ENCODE measurements at places on chromosomes 5 and 9.
A peak's percentile ranks its signal among the peaks of the same experiment; 100 is the strongest.

DNA sequence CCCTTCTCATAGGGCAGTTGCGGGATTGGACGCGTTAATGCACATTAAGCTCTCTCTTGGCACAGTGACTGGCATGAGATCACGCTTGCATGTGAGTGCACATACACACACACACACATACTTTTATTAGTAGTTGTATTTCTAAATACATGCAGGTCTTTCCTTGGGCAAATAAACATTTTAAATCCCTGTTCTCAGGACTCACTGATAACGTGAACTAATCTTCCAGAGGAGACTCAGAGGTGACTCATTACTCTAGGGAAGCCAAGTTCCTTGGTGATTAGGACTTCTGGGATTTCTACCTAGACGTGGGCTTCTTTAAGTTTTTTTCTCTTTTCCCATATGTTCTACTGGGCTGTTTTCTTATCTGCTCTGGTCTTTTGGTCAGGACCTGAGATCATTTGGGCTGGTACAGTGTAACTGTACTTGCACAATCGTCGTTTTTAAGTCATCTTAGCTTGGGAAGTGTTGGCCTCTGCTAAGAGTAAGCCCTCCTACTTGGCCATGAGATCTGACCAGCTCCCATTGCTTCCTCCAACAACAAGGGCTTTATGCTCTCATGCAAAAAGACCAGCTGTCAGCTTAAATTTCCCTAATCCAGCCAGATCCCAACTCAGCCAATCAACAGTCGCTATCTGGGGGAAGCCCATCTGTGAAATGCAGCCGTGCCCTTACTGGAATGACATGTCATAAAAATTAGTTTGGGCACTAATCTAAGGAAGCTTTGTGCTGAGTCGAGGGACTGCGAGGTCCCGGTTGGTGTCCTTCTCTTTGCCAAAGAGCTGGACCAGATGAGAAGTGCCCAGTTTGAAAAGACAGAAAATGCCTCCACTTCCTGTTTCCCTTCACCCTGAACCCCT is 176.4 kb upstream of the ANKRD55 start:
- DNase-seq: peak; percentile 69

DNA sequence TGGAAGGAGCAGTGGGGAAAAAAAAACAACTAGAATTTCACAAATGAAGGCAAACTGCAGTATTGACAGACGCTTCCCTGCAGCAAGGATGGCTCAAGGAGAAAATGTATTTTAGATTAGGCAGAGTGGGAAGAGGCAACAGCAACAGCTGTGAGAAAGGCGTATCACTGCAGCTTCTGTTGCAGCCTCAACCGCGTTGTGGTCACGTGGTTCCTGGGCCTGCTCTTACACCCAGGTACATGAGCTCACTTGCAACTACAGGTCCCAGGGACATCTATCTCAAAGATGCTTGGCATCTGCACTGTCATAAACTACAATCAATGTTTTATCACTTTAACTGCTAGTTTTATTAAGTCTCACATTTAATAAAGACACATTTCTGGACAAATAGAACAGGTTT is 36.0 kb upstream of the GOLM1 start:
- DNase-seq: peak; percentile 1

DNA sequence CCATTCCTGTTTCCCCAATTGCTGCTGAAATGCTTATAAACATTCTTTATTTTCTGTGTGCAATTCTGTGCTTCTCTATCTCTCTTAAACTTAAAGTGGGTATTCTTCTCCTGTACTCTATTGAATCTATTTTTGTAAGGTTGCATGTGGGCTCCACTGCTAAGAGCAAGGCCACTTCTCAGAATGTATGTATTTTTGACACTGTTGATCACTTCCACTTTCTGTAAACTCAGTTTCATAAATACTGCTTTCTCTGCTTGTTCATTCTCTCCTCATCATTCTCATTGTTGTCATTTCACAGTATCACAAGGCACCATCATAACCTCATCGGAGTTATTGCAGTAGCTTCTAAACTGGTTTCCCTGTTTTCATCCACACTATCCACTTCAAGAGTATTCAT is 483.0 kb upstream of the CDH18 start:
- DNase-seq: no peak

GRCh38 chr5:81787474-81788242 is 36.8 kb upstream of the SSBP2 start:
- peak; percentile 17 for DNase-seq

GRCh38 chr5:133124891-133125290 is 73.1 kb downstream of the HSPA4 start:
- DNase-seq: no peak

Data from NCI-H1694 (cell line).